Articular chondrocyte of knee joint (primary cell): ENCODE measurements at places on chromosomes 2 and 18. TPM values are rescaled to one million over a fixed set of nuclear protein-coding genes. Genes with fewer than 3 reads are reported as not detected.

Gene RNF144A
- total RNA-seq, result 18.4 and 18.9 TPM in 2 replicates

Gene MARCHF4
- 0.52 and 1.1 TPM in 2 replicates for total RNA-seq

Gene ZSWIM2
- total RNA-seq, result under 0.01 TPM in 1 of 2 replicates, not detected in the other

Gene CYS1
- 5.0 and 8.3 TPM in 2 replicates for total RNA-seq

Gene OTOS
- total RNA-seq, result not detected in 2 replicates

Gene GALR1
- total RNA-seq, result not detected in 2 replicates

Gene AGXT
- not detected in 2 replicates for total RNA-seq

Gene CLHC1
- 11.1 and 22.1 TPM in 2 replicates for total RNA-seq

Gene IRS1
- total RNA-seq, result 31.0 and 33.8 TPM in 2 replicates

Gene MRO
- 0.39 and 0.43 TPM in 2 replicates for total RNA-seq

Gene FSHR
- 0.11 and 0.39 TPM in 2 replicates for total RNA-seq

Gene DNAJC5G
- total RNA-seq, result not detected in 2 replicates

Gene FAM228A
- 0.43 and 0.65 TPM in 2 replicates for total RNA-seq

Gene PARD3B
- total RNA-seq, result 16.9 and 19.5 TPM in 2 replicates

Gene ERBB4
- total RNA-seq, result 0.13 and 0.22 TPM in 2 replicates

Gene ZNF385B
- total RNA-seq, result 13.5 and 19.7 TPM in 2 replicates

Gene WDR12
- 19.6 and 26.9 TPM in 2 replicates for total RNA-seq

Gene SCN2A
- 1.0 and 3.6 TPM in 2 replicates for total RNA-seq

Gene CRYGC
- not detected in 2 replicates for total RNA-seq

Gene DNER
- 0.78 and 1.7 TPM in 2 replicates for total RNA-seq

Gene MGAT4A
- total RNA-seq, result 0.32 and 1.2 TPM in 2 replicates

Gene UGT1A10
- not detected in 2 replicates for total RNA-seq

Gene ABHD1
- 0.22 and 0.26 TPM in 2 replicates for total RNA-seq

Gene IKZF2
- total RNA-seq, result 6.8 and 10.6 TPM in 2 replicates

Gene TACR1
- 0.11 TPM in 1 of 2 replicates, not detected in the other for total RNA-seq

Gene CD8B
- 0.22 TPM in 1 of 2 replicates, not detected in the other for total RNA-seq

Gene LRRC30
- total RNA-seq, result not detected in 2 replicates

Gene VWA3B
- total RNA-seq, result 0.11 TPM in 1 of 2 replicates, not detected in the other
